Endothelial cell of umbilical vein (primary cell): ENCODE measurements at places on chromosomes 5 and 9.
A peak's percentile ranks its signal among the peaks of the same experiment; 100 is the strongest.

DNA sequence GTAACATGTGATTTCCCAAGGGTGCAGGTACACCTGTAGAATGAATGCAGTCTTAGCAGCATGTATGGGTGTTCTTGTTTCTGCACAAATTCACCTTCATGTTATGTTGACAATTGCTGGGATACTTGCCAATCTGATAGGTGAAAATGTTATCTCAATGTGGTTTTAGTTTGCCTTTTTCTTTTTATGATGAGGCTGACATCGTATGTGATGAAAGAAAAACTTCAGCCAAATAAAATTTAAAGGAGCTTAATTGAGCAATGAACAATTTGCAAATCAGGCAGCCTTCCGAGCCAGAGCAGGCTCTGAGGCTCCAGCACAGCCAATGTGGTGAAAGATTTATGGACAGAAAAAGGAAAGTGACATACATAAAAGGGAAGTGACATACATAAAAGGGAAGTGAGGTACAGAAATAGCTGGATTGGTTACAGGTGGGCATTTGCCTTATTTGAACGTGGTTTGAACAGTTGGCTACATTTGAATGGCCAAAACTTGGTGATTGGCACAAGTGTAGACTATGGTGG, 10.5 kb downstream of the TAL2 start:
- no peak for DNase-seq

DNA sequence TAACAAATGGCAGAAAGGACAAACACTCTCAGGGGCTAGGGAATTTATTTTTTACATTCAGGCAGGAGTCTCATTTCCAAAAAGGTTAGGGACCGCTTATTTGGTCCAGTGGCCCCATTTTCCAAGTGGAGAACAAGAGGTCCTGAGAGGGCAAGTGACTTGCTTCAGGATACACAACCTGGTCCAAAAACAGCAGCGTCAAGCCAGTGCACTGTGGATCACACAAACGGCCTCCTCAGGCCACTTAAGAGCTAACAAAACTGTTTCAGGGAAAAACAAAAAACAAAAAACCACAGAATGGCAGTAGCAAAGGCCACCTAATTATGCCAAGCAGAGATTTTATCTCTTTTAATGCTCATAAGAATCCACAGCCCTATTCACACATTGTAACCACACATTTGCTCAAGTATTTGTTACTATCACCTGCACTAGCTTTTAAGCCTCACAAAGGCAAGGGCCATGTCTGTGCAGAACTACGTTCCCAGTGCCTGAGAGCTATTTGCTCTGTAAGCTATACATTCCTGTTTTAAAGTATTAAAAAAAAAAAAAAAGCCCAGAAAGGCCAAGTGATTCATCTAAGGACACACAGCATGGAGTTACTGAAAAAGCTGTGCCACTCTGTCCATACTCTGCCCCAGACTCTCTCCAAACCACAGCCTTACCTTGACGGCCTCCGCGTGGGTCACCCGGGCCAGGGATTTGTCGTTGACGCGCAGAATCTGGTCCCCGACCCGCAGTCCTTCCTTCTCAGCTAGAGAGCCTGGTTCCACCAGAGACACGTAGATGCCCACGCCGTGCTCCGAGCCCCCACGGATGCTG, 1.5 kb downstream of the WHRN start:
- DNase-seq: no peak

- no peak for DNase-seq
These were observed 237.7 kb upstream of the MEF2C start for GRCh38 chr5:89120719-89121118.

DNA sequence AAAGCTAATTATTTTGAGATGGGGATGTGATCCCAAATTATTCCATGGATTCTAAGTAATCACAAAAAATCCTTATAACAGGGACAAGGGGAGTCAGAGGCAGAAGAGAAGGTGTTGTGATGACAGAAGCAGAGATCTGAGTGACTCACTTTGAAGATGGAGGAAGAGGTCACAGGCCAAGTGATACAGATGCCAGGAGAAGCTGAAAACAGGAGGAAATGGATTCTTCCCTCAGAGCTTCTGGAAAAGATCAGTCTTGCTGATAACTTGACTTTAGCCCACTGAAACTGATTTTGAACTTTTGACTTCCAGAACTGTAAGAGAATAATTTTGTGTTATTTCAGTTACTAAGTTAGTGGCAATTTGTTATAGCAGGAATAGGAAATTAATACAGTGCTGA, 105.3 kb downstream of the GCNT1 start:
- peak; percentile 89 for DNase-seq

GRCh38 chr5:158824241-158824882, 275.4 kb downstream of the EBF1 start:
- DNase-seq: no peak

- no peak for DNase-seq
These were observed 329.6 kb downstream of the MED10 start for GRCh38 chr5:6048746-6049145.

DNA sequence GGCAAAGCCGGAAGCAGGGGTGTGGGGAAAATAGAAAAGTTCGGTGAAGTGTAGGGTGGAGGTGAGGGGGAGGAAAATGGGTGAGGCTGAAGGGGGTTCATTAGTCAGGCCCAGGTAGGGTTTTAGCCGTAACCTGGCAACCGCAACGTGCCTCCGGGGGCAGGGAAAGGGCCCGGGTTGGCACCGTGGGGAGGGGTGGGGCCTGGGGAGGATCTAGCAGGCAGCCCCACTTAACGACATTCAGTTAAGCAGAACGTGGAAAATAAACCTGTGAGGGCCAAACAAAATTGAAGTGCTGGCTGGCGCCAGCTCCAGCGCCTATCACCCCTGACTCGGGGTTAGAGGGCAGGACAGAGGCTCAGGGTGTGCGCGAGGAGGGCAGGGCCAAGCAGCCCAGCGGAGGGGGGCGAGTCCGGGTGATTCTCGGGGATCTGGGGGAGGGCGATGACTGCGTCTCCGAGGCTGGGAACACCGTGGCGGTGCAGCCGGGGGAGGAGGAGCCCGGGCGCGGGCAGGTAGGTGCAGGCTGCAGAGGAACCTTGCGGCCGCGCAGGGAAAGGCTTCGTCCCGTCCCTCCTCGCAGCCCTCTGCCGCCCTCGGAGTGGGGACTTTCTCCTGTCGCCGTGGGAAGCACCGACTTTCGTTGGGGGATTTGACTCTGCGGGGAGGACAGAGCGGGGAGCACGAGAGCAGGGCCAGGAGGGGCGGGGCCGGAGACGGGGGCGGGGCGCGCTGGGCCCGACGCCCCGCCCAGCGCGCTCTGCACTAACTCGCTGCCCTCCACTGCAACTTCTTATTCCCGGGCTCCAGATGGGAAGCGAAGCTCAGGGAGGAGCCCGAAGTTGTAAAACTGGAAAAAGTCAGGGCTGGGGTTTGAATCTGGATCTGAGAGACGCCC, 5.1 kb downstream of the RGS14 start:
- peak; percentile 53 for DNase-seq

- DNase-seq: no peak
These were observed 66.1 kb upstream of the ADRA1B start for GRCh38 chr5:159850160-159850559.

DNA sequence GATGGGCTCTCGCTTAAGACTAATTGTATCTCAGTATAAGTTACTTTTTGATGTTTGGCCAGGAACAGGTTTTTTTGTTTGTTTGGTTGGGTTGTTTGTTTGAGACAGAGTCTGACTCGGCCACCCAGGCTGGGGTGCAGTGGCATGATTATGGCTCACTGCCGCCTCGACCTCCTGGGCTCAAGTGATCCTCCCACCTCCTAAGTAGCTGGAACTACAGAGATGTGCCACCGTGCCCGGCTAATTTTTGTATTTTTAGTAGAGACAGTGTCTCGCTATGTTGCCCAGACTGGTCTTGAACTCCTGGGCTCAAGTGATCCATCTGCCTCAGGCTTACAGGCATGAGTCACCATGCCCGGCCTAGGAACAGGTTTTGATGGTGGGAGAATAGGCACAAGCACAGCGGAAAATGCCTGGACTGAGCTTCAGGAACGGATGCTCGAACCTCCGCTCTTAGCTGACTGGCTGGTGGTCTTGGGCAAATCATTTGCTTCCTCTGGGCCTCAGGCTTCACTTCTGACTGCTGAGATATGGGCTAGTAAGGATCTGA, 11.4 kb upstream of the SYNPO start:
- no peak for DNase-seq

- DNase-seq: no peak
These were observed 36.8 kb downstream of the ROPN1L start for GRCh38 chr5:10478436-10478835.

GRCh38 chr5:102853680-102854079, 98.6 kb downstream of the PAM start:
- DNase-seq: peak; percentile 36

- no peak for DNase-seq
These were observed 77.2 kb downstream of the SLCO6A1 start for GRCh38 chr5:102421647-102422046.

DNA sequence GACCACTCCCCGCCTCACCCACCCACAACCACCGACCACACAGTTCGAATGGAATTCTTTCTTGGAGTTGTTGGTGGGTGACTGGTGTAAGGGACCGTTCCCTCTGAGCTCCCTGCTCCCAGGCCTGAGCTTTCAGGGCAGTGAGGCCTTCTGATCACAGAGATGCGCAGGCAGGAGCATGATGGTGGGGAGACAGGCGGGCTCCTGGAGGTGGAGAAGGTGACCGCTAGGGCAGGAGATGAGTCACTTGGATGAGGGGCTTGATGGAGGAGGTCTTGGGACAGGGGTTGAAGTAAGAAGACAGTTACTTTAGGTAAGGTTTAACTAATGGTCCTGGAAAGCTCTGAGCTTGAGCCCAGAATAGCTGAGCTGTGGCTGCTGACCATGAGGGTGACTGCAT, 88.5 kb downstream of the HSPA4 start:
- DNase-seq: no peak

GRCh38 chr9:93686127-93686879, 109.9 kb downstream of the PHF2 start:
- DNase-seq: no peak

GRCh38 chr5:68673106-68673822, 420.6 kb upstream of the SLC30A5 start:
- no peak for DNase-seq

DNA sequence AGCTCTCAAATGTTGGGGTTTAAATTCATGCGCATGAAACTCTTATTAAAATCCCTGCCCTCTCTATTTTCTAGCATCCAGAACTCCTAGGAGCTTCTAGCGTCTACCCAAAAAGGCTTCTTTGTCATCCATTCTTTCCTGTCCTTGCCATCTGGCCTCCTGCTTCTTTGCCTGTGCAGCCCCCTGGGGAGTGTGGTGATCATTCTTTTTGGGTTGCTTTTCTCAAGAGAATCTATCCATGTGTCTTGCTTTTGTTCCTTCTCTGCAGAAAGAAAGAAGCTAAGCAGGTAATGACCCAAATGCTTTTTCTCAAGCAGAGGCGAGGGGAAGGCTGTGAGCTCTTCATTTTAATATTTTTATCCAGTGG, 26.6 kb downstream of the SKP2 start:
- no peak for DNase-seq

DNA sequence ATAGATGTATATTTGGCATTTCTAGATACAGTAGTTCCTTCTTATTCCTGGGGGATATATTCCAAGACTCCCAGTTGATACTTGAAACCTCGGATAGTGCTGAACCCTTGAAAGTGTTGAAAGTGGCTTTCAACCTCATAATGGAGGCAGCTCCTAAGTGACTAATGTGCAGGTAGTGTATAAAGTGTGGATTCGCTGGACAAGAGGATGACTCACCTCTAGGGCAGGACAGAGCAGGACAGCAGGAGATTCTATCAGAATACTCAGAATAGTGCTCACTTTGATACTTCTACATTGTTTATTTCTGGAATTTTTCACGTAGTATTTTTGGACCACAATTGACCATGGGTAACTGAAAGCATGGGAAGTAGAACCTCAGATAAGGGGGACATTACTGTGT, 1138.9 kb upstream of the WWC1 start:
- no peak for DNase-seq

DNA sequence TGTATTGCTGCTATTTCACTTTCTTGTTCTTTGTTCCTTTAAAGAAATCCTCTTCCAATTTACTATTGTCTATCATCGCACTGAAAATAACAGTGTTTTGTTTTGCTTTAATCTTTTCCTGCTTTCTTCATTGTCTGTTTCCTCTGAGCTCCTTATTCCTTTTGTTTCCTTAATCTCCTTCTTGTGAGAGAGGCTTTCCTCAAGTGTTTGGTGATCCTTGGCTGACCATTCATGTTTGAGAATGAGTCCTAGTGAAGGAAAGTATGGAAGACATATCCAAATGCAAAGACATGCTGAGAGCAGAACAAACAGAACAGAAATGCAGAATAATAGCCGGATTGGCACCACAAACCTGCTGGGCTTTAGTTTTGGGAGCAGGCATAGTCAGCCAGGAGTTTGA, 42.0 kb upstream of the ENTREP1 start:
- peak; percentile 36 for DNase-seq

- no peak for DNase-seq
These were observed 60.3 kb downstream of the ZNF354C start for GRCh38 chr5:179120421-179120861.

DNA sequence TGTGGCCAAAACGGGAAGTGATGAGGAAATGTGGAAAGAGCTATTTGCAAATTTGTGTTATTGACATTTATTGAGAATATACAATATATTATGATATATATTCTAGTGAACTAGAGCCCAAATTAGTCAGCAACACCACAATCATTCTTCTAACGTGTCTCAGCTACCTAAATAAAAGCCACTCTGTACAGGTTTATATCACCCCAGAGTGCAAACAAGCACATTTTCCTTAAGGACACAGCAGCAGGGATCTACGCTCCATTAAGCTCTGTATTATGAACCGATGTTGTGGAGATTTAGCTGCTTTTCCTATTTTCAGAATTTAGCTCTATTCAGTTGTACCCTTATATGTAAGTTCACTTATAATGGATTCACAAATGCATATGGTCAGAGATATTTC, 77.9 kb downstream of the CDH18 start:
- DNase-seq: no peak

GRCh38 chr9:127731938-127732337, 3.2 kb downstream of the TOR2A start:
- no peak for DNase-seq

DNA sequence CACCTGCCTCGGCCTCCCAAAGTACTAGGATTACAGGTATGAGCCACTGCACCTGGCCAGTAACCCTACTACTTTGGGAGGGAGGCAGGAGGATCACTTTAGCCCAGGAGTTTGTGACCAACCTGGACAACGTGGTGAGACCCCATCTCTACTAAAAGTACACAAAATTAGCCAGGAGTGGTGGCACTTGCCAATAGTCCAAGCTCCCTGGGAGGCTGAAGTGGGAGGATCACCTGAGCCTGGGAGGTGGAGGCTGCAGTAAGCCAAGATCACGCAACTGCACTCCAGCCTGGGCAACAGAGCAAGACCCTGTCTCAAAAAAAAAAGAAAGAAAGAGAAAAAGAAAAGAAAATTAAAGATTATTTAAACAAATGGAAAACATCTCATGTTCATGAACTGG, 10.3 kb downstream of the GDF9 start:
- no peak for DNase-seq

- peak; percentile 44 for DNase-seq
These were observed 50.9 kb upstream of the FAM169A start for GRCh38 chr5:74916831-74917710.
